ENCODE measurements at places on chromosomes 12 and 14.

DNA sequence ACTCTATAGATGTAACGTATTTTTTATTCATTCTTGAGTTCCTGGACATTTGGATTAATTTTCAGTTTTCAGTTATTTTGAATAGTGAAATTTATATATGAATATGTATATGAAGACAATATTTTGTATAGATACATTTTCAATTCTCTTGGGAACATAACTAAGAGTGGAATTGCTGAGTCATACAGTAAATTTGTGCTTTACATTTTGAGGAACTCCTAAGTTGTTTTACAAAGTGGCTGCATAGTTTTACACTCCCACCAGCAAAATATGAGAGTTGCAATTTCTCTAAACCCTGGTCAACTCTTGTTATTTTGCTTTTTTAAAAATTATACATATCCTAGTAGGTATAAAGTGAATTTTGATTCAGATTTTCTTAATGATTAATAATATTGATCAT lies 1838.6 kb upstream of the SEL1L start:
- no peaks in the 10 kb centered on the region for H3K4me1 ChIP-seq
- H3K36me3 ChIP-seq, result no peaks in the 10 kb centered on the region
- no peak overlapping the region for H3K27ac ChIP-seq
- no peak for DNase-seq
- no peak overlapping the region for H3K4me3 ChIP-seq
- no peaks in the 10 kb centered on the region for H3K27me3 ChIP-seq

DNA sequence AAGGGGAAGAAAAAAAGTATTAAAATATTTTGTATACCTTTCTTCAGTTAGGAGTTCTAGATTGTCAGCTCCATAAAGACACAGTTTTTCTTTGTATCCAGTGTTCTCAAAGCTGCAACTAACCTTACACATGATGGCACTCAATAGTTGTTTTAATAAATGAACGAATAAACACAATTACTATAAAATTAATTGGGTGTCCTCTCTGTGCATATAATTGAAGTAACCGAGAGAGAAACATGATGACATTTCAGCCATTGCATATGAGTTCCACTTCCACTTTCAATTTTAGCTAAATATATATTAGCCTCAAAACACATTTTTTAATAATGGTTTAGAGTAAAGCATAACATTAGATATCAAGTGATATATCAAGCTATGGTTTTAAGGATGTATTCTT lies 671.2 kb downstream of the LRFN5 start:
- H3K27ac ChIP-seq, result no peak overlapping the region
- H3K36me3 ChIP-seq, result no peaks in the 10 kb centered on the region
- no peaks in the 10 kb centered on the region for H3K4me1 ChIP-seq
- H3K4me3 ChIP-seq, result no peak overlapping the region
- DNase-seq, result no peak
- H3K27me3 ChIP-seq, result no peaks in the 10 kb centered on the region

DNA sequence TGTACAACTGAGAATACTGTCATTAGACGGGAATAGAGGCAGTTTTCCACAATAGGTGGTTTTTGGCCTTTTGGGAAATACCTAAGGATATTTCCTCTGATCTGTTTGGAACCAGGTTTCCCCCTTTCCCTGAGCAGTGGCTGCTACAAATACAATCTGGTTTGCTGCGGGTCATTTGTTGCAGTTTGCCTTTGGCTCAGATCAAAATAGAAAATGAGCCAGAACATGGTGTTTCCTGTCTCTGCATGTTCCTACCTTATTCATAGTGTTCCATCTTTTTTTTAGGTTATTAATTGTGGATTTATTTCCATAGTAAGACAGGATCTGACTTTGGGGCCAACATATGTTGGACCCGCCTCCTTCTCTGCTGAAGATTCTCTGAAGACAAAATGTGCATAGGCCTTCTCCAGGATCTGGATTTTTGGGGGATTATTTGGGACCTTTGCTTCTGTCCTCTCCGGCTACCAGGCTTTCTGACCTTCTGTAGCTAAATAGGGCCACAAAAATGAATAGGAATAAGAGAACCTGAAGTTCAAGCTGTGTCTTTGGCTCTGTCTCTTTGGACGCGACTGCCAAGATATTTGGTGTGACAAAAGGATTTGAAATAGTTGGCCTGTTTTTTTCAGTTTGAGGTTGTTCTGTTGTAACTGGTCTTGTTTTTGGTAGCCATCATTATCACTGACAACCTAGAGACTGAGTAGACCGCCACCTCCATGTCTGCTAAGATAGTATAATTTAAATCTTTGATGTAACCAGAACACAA lies 146.9 kb downstream of the PRKCH start:
- no peaks in the 10 kb centered on the region for H3K27me3 ChIP-seq
- no peak for DNase-seq
- H3K27ac ChIP-seq, result peak overlapping the region; percentile 77

GRCh38 chr12:110563702-110564470 lies 19.2 kb downstream of the PPTC7 start:
- no peaks in the 10 kb centered on the region for H3K27me3 ChIP-seq
- peaks cover 25% of the 10 kb centered on the region for H3K36me3 ChIP-seq
- no peak for DNase-seq
- peak overlapping the region; percentile 67 for H3K27ac ChIP-seq
- H3K4me3 ChIP-seq, result peak overlapping the region; percentile 17

GRCh38 chr12:118611295-118611694 lies 234.9 kb downstream of the SUDS3 start:
- H3K36me3 ChIP-seq, result no peaks in the 10 kb centered on the region
- H3K4me3 ChIP-seq, result no peak overlapping the region
- no peak overlapping the region for H3K27ac ChIP-seq
- no peak for DNase-seq
- H3K27me3 ChIP-seq, result peaks cover 7% of the 10 kb centered on the region
- no peaks in the 10 kb centered on the region for H3K4me1 ChIP-seq

DNA sequence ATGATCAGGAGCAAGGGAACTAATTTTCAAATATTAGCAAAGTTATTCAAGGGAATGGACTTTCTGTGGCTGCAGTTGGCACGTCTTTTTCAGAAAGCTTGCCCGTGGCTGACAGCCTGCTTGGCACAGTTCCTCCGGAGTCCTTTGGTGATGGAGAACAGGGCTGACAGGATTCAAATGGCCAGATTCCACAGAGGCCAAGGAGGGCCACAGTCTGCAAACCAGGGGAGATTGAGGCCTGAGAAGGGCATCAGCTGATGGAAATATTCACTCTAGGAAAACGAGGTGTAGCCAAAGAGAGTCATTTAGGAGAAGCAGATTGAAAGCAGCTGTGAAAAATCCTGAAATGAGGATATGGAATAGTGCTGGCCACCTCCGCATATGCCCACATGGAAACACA lies 178.3 kb downstream of the EMP1 start:
- DNase-seq, result no peak
- H3K36me3 ChIP-seq, result no peaks in the 10 kb centered on the region
- no peak overlapping the region for H3K4me3 ChIP-seq
- H3K27ac ChIP-seq, result no peak overlapping the region
- H3K4me1 ChIP-seq, result no peaks in the 10 kb centered on the region
- peaks cover 17% of the 10 kb centered on the region for H3K27me3 ChIP-seq

DNA sequence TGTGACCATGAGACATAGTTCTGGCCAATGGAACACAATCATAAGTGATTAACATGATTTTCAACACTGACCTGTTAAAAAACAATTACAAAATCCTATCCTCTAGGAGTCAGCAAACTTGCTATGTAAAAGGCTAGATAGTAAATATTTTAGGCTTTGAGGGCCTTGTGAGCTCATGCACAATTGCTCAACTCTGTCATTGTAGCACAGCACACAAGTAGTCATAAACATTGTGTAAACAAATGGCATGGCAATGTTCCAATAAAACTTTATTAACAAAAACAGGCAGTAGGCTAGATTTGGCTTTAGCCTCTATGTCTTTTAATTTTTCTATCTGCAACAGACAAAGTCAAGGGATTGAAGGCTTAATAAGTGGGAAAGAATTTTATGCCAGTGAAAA lies 350.7 kb downstream of the C12orf50 start:
- no peak for DNase-seq
- H3K36me3 ChIP-seq, result peaks cover 4% of the 10 kb centered on the region
- no peak overlapping the region for H3K4me3 ChIP-seq

DNA sequence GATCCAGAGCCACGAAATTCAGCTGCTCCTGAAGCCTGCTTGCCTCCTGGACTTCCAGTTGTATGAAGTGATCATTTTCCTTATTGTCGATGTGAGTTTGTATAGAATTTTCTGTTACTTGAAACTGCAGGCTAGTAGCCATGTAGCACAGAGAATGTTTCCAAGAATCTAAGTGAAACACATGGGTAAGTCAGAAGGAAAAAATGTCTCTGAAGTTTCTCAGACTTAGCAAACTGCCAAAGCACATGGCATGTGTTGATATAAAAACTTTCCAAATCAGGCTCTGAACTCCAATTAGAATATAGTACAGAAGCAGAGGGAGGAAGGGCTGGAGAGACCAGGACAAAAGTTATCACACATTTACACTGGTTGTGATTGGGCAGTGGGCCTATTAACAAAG lies 9.8 kb upstream of the PCNX1 start:
- no peaks in the 10 kb centered on the region for H3K36me3 ChIP-seq
- no peak for DNase-seq
- H3K27me3 ChIP-seq, result no peaks in the 10 kb centered on the region
- no peak overlapping the region for H3K4me3 ChIP-seq

- DNase-seq, result no peak
- no peak overlapping the region for H3K27ac ChIP-seq
- H3K36me3 ChIP-seq, result no peaks in the 10 kb centered on the region
Measured at GRCh38 chr12:15851045-15851620, 31.1 kb upstream of the STRAP start.

DNA sequence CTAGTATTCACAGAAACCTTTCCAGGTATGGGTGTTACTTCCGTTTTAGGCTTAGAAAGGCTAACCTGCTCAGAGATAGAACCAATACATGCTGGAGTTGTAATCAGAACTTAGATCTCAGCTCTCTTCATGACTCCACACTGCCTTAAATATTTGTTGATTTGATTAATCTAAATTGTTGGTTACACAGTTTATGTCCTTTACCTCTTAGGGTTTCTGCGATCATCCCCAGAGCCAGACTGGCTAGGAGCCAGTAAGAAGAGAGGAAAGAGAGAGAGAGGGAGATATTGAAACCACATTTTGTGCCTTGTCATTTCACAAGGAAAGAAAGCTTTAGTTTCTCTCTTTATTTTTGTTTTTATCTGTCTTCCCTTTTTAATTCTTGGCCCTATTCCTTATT lies 16.8 kb upstream of the MGP start:
- no peaks in the 10 kb centered on the region for H3K27me3 ChIP-seq
- no peak overlapping the region for H3K4me3 ChIP-seq
- no peak overlapping the region for H3K27ac ChIP-seq
- H3K4me1 ChIP-seq, result peaks cover 3% of the 10 kb centered on the region
- H3K36me3 ChIP-seq, result no peaks in the 10 kb centered on the region
- no peak for DNase-seq

DNA sequence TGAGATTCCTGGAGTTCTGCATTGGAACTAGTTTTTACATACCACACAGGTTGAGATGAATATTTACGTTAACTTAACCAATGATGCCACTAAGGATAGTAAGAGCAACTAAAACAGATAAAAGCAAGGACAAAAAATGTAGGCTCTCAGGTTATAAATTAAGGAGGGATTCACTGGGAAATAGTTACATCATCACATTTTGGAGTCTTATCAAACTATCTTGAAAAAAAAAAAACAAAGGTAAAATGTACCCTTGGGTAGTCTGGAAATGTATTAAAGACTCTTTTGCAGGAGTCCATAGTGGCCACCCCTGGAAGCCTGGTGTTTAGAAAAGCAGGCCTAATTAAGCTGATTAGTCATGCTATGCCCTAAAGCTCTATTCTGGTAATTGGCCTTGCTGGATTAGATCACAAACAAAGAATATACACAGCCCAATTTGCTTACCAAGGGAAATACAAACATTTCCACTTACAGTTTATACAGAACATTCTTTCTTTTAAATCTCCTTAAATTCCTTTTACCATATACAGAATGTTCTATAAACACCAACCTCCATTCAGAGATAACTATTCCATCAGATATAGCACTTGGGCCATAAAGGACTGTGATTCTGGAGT lies 39.3 kb downstream of the SLC25A47 start:
- H3K4me3 ChIP-seq, result no peak overlapping the region
- H3K36me3 ChIP-seq, result peaks cover 43% of the 10 kb centered on the region
- no peaks in the 10 kb centered on the region for H3K27me3 ChIP-seq

DNA sequence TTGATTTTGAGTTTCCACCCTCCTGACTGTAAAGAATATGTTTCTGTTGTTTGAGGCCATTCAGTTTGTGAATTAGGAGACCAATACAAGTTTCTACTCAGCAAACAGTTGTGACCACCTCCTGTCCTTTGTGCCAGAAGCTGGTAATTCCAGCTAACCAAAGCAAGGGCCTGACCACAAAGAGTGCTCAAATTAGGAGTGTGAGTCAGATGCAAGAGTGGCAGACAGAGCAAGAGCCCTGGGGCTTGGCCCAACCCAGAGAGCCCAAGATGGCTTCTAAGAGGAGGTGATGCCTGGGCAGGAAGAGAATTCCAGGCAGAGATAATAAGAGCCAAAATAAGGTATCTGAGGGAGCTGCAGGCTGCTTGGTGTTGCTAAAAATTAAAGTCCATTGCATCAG lies 77.7 kb upstream of the C14orf132 start:
- H3K36me3 ChIP-seq, result no peaks in the 10 kb centered on the region
- no peak overlapping the region for H3K4me3 ChIP-seq
- H3K4me1 ChIP-seq, result no peaks in the 10 kb centered on the region
- peaks cover 24% of the 10 kb centered on the region for H3K27me3 ChIP-seq
